HS-5 (cell line): ENCODE measurements at places on chromosomes 4 and X.

DNA sequence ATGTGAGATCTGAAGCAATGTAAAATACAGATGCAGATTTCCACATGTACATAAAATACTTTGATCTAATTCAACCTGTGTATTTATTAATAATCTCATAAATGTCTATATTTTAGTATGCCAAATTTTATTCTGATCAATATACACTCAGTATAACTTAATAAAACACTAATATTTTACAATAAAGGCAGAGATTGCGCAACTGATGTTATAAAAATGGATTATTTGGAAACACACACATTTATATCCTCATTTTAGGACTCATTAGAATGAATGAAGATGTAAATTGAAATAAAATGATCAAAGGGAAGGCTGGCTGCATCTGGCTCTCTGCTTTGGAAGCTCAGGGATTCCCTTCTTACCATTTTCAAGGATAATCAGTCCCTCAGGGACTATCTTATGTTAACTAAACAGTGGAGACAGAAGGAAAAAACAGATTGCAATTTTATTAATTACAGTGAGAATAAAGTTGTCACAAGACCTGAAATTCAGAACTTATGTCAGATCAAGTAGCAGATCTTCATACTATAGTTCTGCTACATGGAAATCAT is 900.9 kb upstream of the EPHA5 start:
- no peak for DNase-seq

GRCh38 chrX:100584611-100585010 is at the start of gene TNMD:
TSS of gene TNMD (plus strand) at chrX:100584936. CDS start at chrX:100585019, 83 bp downstream.
- DNase-seq: no peak

DNA sequence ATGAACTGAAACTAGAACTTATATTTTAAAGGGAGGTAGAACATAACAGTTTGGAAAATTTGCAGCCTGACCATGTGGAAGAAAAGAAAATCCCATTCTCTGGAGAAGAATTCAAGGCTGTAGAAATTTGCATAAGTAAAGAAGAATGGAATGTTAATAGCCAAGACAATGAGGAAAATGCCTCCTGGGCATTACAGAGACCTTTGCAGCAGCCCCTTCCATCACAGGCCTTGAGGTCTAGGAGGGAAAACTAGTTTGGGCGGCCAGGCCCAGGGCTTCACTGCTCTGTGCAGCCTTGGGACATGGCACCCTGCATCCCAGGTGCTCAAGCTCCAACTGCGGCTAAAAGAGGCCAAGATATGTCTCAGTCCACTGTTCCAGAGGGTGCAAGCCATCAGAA is 1506.8 kb downstream of the PCDH18 start:
- DNase-seq: no peak

GRCh38 chr4:181807771-181808170 is 435.4 kb upstream of the TENM3 start:
- DNase-seq: no peak

GRCh38 chr4:186762361-186762760 is 38.7 kb upstream of the FAT1 start:
- DNase-seq: no peak

GRCh38 chr4:16524406-16524805 is 298.1 kb upstream of the TAPT1 start:
- no peak for DNase-seq

DNA sequence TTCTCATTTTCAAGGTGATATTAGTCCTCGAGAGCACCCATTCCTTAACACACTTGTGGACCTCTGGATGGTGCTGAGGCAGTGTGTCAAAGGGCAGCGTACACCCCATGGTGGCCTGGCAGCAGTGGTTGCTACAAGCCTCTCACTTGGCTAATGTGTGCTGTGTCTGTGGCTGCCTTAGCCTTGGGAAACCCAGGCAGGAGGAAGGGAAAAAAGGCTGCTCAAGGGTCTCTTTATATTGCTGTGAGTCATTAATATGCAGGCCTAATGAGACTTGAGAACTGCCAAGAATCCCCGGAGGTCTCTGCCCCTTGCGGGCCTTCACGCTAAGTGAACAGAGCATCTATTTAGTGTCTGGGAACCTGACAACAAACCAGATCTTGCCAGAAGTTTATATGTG is 7.0 kb downstream of the PCDH10 start:
- no peak for DNase-seq
